ENCODE measurements at places on chromosomes 2 and 18.

DNA sequence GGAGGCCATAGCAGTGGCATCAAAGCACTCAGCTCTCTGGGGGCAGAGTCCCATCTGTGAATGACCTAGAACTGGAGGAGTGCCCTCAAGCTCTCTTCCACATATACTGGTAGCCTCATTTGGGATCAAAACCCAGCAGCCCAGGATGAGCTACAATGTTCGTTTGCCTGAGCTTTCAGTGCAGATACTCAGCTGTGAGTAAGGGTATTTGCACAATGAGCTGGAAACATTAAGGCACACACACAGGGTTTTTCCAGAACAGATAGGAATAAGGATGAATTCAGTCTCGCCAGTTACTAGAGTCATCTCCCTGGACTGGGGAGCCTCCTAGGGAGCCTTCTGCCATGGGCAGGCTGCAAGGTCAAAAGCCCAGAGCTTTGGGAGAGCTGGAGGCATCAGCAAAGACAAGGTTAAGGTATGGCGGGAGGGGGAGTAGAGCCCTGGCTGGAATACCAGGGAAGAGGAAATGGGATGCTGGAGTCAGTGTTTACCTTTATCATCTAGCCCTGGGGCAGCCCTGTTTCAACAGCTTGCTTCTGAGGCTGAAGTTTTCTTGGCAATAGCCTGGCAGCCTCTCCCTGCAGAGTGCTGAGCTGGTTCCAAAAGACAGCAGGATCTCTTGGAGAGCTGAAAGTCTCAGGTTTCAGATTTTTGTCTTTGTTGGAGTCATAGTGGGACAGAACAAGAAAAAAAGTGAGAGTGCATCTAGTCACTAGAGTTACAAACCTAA is 187.7 kb downstream of the LOXHD1 start:
- no peak for DNase-seq

DNA sequence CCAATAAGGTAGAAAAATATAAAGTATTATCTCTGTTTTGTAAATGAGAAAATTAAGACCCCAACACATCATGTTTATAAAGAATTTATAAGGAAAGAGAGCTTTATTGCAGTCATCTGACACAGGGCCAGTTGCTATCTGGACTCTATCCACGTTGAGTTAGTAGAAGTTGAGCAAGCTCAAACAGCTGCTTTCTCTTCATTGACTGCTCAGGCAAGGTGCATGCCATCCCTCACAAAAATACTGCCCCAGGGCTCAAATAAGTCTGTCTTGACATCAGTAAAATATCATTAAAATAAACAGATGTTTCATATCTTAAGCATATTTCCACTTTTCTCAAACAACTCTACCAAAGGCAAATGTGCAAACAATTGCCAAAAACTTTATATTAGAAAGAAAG is 14.8 kb downstream of the COL5A2 start:
- no peak for DNase-seq

- DNase-seq = no peak
These were observed 51.4 kb downstream of the SLC8A1 start for GRCh38 chr2:40400336-40400953.

DNA sequence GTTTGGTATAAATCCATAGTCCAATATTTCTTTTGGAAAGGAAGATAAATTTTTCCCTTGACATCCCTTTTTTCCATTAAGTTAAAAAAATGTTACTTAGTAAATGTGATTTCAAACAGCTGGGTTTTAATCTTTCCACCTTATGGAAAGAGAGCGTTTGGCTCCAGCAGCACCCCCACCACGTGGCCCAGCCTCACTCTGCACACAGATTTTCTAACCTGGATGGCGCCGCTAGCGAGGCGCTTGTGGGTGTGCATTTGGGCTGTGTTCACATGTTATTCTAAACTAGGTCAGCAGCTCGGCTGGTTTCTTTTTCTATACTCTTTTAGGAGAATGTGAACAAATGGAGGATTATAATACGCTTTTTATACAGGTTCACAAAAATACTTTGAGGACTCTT is 218.0 kb downstream of the LDLRAD4 start:
- no peak for DNase-seq

DNA sequence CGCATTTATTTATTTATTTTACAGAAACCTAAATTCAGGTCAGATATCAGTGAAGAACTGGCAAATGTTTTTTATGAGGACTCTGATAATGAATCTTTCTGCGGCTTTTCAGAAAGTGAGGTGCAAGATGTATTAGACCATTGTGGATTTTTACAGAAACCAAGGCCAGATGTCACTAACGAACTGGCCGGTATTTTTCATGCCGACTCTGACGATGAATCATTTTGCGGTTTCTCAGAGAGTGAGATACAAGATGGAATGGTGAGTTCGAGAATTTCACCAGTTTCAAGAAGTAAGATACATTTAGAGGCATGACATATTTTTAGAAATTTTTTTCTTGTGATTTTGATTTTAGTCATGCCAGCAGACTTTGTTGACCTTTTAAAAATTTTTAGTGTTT is 4.6 kb downstream of the CDCA7 start:
- no peak for DNase-seq

GRCh38 chr2:53475321-53475720 is 292.3 kb upstream of the CHAC2 start:
- no peak for DNase-seq

GRCh38 chr18:57854726-57855125 is 51.6 kb upstream of the ATP8B1 start:
- no peak for DNase-seq

DNA sequence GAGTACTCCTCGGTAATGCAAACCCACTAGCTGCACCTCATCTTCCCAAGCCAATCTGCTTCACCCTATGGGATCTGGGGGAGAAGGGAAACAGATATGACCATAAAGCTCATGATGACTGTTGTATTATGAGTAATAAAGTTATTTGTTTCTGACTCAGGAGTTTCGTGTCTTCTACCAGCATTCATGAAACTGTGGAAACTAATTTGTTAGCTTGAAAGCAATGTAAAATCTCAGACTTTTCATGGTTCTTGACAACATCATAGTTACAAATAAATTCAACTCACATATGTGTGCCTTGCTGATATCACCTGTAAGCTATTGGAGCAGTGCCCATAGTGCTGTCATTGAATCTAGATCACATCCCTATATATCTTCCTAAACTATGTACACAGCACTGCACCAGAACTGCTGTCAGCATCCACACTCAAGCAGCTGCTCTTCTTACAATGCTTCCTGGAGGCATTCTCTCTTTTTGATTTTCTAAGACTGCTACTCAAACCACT is 135.6 kb upstream of the KYNU start:
- DNase-seq = no peak

DNA sequence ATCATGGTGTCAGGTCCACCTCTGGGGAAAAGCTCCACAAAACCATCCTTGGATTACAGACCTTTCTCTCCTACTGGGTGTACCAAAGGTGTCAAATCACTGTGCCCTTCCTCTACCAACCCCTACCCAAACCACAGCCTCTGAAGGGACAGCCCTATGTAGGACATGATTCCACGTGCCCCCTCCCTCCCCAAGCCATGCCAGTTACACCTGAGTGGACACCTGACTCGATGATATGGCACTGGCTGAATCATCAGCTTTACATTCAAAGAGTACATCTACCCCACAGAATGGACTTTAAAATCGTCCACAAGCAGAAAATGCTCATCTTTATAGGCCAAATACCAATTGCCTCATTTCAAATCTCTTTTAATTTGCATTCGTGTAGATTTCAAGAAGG is 26.0 kb downstream of the TRABD2A start:
- DNase-seq = peak; percentile 25
